NCI-H524 treated with DMSO at 0.1 percent for 48 hours (cell line): ENCODE measurements at places on chromosomes 5 and 9.

DNA sequence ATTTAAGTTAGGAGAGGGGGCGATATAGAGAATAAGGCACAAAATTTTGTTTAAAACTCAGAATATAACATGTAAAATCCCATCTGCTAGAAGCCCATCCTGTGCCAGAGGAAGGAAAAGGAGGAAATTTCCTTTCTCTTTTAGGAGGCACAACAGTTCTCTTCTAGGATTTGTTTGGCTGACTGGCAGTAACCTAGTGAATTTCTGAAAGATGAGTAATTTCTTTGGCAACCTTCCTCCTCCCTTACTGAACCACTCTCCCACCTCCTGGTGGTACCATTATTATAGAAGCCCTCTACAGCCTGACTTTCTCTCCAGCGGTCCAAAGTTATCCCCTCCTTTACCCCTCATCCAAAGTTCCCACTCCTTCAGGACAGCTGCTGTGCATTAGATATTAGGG lies 18.3 kb downstream of the MOCS2 start:
- DNase-seq, result no peak

- no peak for DNase-seq
Observed at GRCh38 chr9:37034305-37034937, 353 bp upstream of the PAX5 start.

DNA sequence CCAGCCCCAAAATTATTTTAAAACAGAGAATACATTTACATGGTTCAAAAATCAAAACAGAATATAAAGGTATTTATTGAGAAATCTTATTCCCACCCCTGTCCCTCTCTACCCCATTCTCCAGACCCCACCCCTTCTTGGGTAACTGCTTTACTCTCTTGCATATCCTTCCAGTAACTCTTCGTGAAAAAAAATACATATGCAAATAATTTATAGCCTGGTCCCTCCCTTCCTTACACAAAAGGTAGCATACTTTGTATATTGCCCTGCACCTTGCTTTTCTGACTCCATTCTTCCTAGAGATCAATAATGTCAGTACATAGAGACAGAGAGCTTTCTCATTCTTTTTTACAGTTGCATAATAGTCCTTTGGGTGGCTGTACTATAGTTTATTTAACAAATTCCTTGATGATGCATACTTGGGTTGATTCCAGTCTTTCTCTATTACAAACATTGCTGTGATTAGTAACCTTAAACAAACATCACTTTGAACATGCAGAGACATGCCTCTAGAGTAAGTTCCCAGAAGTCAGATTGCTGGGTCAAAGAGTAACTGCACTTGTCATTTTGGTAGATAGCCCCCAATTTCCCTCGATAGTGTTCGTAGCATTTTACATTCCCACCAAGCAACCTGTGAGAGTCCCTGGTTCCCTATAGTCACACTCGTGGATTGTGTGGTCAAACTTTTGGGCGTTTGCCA lies 47.9 kb downstream of the STOM start:
- DNase-seq, result no peak

GRCh38 chr5:109917154-109917546 lies 227.4 kb downstream of the MAN2A1 start:
- DNase-seq, result peak; percentile 92

- no peak for DNase-seq
Observed at GRCh38 chr5:149810856-149811255, 80.7 kb downstream of the PPARGC1B start.

DNA sequence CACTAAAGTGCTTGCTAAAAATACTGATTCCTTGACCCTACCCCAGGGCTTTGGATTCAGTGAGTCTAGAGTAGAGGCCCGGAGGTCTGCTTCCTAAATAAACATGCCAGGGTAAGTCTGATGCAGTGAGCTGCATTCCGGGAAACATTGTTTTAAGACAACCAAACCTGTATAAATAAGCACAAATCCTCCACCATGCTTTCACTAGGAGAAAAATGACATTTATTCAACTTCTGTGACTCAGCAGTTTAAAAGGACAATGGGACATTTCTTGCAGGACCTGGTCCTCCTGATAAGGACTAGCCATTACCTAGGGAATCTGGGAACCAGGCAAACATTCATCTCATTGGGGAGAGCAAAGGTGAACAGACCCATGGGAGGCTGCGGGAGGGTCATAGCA lies 335.3 kb downstream of the MLLT3 start:
- DNase-seq, result no peak

DNA sequence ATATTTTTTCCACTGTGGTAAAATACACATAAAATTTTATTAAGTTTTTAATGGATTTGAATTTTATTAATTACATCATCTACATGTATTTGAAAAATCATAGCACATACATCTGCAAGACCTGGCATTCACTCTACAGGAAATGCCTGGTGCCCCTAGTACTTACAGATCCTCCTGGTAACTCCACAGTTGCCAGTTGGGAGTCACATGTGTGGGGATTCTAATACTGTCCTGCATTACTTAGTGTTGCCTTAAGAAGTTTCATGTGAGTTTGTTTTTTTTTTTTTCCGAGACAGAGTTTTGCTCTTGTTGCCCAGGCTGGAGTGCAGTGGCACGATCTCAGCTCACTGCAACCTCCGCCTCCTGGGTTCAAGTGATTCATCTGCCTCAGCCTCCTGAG lies 18.1 kb downstream of the KDM3B start:
- no peak for DNase-seq

- DNase-seq, result no peak
Observed at GRCh38 chr5:143002459-143003327, 232.5 kb downstream of the ARHGAP26 start.

- no peak for DNase-seq
Observed at GRCh38 chr5:74542482-74542881, 98.0 kb downstream of the ENC1 start.

- no peak for DNase-seq
Observed at GRCh38 chr5:74539986-74540385, 100.5 kb downstream of the ENC1 start.
